ENCODE measurements at places on chromosomes 16 and 17.

DNA sequence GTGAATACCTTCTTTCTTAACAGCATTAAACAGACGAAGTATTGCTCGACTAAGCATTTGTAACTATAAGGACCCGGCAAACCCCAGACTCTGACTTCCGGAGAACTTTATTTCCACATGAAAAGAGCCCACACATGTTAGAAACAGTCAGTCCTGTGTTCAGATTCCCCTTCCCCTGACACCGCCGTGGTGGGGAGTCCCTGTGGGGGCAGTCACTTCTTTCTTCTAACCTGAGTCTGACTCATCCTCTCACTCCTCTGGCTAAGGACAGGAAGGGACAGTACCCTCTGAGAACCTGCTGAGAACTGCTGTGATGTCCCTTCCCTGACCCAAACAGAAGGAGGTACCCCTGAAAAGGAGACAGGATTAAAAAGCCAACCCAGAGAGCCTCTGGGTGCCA is 165.1 kb downstream of the XYLT1 start:
- DNase-seq, result no peak

GRCh38 chr16:82183004-82183397 is 13.0 kb upstream of the MPHOSPH6 start:
- DNase-seq, result no peak

GRCh38 chr16:12740986-12741610 is 62.6 kb downstream of the CPPED1 start:
- DNase-seq, result no peak

DNA sequence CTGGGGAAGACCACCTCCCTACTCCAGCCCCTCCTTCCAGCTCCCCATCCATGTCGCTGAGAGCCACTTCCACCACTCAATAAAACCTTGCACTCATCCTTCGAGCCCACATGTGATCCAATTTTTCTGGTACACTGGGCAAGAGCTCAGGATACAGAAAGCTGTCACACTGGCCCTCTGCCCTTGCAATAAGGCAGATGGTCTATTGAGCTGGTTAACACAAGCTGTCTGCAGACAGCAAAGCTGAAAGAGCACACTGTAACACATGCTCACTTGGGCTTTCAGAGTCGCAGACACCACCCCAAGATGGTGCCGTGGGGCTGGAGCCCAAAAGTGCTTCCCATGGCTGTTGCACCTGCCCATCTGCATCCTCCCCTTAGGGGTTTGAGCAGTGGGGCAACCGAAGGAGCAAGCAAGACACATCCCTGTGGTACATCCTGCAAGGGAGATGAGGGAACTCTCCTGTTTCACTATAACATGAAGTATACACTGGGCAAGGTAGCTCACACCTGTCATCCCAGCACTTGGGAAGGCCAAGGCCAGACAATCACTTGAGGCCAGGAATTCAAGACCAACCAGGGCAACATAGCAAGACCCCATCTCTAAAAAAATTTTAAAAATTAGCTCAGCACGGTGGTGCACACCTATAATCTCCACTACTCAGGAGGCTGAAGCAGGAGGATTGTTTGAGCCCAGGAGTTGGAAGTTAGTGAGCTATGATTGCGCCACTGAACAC is 52.8 kb upstream of the C17orf78 start:
- no peak for DNase-seq

- no peak for DNase-seq
These were observed 47.8 kb downstream of the MRC2 start for GRCh38 chr17:62675260-62675659.

GRCh38 chr16:31696968-31697743 is 169.5 kb downstream of the AHSP start:
- no peak for DNase-seq

GRCh38 chr16:78749745-78750268 is 650.4 kb downstream of the WWOX start:
- DNase-seq, result no peak

Measured in RCC 7860 (cell line).